ENCODE measurements at places on chromosomes 7 and 10.

DNA sequence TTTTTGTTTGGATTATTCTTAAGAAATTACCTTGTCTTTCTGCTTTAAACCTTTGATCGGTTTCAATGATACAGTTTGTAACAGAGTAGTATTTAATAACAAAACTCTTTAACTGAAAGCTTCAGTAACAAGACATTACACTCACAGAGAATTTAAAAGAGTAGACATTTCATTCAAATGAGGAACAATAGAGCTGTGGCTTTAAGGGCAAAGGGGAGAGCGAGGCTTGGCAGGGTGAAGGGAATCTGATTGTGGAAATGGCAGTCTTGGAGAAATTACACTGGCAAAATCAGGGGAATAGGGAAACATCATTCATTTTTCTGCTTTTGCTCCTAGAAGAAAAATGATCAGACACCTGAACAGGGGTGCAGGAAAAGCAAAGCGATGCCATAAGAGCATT lies 5.1 kb upstream of the HIPK2 start:
- DNase-seq, result no peak

- DNase-seq, result no peak
These were observed 48.4 kb downstream of the INPP5A start for GRCh38 chr10:132585732-132586722.

DNA sequence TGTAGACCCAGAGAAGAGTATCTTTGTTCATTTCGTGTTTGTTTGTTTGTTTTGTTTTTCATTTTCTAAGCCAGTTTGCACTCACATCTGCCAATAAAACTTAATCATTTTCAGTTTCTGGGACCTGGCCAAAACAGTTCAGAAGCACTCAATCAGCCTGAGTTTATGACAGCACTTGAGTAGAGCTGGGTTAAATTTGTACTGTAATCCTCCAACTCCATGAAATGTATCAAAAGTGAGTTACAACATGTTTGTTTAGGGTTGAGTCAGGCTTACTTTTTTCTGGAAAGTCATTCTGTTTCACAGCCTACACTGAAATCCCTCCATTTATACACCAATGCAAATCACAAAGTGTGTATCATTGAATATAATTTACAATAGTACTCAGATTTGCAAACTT lies 91.9 kb downstream of the ZWINT start:
- no peak for DNase-seq

GRCh38 chr7:1975179-1975578 lies 257.6 kb downstream of the MAD1L1 start:
- DNase-seq, result no peak

DNA sequence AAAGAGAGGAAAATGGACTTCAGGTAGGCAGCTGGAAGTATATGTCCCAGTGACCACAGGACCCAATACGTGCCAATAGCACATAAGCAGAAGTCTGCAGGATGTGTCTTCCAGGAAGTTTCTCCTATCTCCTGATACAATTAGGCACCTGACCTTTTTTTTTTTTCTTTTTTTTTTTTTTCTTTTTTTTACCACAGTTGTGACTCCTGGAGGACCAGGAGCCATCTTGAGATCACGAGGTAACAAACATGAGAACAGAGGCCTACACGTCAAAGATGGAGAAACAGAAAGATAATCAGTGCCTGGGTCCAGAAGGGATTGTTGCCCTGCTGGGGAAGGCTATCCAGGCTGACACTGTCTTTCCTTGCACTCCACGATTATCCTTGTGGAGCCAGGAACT lies 312.4 kb upstream of the NEBL start:
- no peak for DNase-seq

- DNase-seq, result no peak
These were observed 562.1 kb downstream of the DNAJB6 start for GRCh38 chr7:157898802-157899505.

DNA sequence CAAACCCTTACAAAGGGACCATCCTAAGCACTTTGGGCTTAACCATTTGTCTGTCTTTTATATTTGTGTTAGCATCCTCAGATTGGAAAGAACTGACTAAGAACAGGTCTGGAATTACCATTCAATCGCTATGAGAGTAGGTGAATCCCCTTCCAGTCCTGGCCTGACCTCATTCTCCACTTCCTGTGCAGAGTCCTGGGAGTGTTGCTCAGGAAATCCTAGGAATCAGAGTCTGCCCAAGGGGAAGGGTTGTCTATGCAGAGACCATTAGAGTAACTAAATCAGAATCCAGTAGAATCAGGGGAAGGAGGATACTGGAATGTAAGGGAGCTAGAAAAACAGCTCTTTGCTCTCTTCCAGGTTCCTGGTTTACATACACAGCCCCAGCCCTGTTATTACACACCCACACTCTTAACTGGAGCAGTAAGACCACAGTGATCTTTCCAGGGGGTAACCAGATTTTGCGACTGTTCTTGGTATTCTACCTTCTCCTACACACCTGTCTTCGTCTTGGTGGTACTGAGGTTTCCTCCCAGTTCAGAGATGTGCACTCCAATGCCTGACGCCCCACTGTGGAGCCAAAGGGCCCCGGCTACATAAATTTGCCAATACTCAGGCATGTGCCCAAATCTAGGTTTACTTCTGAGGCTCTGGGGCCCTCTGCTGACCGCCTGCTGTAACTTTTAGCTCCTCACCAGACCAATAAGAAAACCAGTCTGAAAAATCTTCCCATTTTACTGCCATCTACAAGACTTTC lies 103.7 kb downstream of the RNF216 start:
- DNase-seq, result no peak

- no peak for DNase-seq
These were observed 171.6 kb downstream of the GALNT17 start for GRCh38 chr7:71303566-71303965.

GRCh38 chr7:37092548-37092947 lies 356.1 kb downstream of the ELMO1 start:
- no peak for DNase-seq

GRCh38 chr10:85643171-85643844 lies 723.3 kb downstream of the GRID1 start:
- no peak for DNase-seq

- DNase-seq, result peak; percentile 41
These were observed 26.4 kb upstream of the GNA12 start for GRCh38 chr7:2870471-2870931.

GRCh38 chr7:98334081-98334480 lies 52.6 kb downstream of the BRI3 start:
- no peak for DNase-seq

GRCh38 chr10:124694481-124695220 lies 49.5 kb downstream of the FAM53B start:
- DNase-seq, result no peak

GRCh38 chr10:116511365-116511764 lies 34.4 kb upstream of the PNLIP start:
- DNase-seq, result no peak

- no peak for DNase-seq
These were observed 205.2 kb downstream of the KLF6 start for GRCh38 chr10:3579845-3580244.

GRCh38 chr10:132326344-132326889 lies 5.6 kb upstream of the LRRC27 start:
- no peak for DNase-seq

DNA sequence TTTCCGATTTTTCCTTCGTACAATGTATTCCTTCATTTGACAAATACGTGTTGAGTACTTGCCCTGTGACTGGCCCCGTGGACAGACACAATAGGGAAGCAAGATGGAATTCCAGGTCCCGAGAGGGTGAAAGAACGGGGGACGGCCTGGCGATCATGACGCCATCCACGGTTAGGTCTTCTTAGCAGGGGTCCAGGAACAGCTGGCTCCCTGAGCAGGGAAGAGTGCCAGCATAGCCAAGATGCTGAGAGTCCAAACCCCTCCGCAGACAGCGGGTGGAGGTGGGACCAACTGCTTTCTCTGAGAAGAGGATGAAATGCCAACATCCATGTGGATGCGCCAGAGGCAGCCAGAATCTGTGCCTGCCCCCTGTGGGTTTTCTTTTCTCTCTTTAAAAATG lies 143.7 kb downstream of the DYNC2I1 start:
- no peak for DNase-seq

DNA sequence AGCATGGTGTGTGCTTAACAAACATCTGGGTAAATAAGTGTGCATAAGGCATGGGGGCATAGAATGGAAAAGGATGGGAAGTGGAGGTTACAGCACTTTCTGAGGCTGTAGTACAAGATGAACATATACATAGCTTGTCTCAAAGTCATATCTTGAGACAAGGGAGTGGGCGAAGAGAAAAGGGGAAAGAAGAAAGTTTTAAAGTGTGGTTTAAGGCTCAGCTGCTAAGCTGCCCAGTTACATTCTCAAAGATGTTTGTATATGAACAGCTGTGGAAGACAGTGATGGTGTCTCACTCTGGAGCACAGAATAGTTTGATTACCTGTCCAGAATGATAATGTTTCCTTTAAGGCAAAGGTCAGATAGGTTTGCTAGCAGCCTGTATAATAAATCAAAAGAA lies 61.9 kb upstream of the LANCL2 start:
- no peak for DNase-seq

GRCh38 chr10:122264436-122264835 lies 6.7 kb upstream of the BTBD16 start:
- no peak for DNase-seq

GRCh38 chr10:68871731-68872342 lies 29.3 kb upstream of the DDX50 start:
- peak; percentile 95 for DNase-seq

DNA sequence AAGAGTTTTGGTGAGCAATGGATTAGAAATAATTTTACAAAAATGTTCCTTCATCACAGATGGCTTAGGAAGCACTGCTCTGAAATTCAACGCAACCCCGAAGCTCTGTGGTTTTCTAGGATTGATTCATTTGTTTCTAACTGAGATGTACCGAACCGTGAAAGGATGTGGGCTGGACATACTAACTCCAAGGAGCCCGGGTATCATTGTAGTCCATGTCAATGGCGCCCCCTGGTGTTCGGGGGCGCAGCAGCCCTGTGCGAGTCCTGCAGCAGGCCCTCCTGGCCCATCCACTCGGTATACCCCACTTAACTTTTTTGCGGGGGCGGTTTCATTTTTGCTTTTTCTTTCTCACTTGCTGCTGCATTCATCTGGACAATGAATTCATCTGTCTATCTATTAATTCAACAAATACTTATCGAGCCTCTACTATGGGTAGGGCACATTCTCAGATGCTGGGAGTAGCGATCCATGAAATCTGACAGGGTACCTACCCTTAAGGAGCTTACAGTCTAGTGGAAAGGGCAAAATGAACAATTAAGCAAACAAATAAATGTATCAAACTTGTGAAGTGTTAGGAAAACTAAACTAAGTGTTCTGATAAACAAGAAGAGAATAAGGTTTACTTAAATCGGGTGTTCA lies 25.2 kb upstream of the ITPRID1 start:
- DNase-seq, result no peak

GRCh38 chr10:91349381-91349780 lies 60.8 kb upstream of the HECTD2 start:
- DNase-seq, result no peak

- no peak for DNase-seq
These were observed 317.9 kb upstream of the KLF6 start for GRCh38 chr10:4102802-4103344.

GRCh38 chr7:69109246-69109645 lies 489.0 kb upstream of the AUTS2 start:
- DNase-seq, result no peak

- DNase-seq, result no peak
These were observed 82.8 kb downstream of the MAPK8 start for GRCh38 chr10:48389272-48389671.

DNA sequence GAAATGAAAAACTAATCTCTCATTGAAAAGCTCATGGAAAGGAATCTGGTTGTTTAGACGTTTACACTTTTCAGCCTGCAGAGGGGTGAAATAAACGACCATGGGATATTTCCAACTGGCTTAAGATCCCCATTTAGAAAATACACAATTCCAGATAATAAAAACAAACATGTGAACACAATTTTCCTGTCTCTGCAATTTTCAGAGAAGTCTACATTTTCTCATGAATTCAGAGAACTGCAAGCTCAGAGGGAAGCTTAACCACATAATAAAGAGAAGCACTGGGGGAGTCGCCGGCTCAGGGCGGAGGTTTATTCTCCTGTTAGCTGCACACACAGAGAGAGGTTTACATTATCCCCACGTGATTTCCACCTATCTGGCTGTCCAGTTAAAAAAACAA lies 215.2 kb downstream of the FANK1 start:
- DNase-seq, result no peak

GRCh38 chr7:35003679-35004303 lies 33.5 kb downstream of the DPY19L1 start:
- DNase-seq, result peak; percentile 86

- DNase-seq, result no peak
These were observed 13.2 kb upstream of the CREB3L2 start for GRCh38 chr7:138015096-138015495.

DNA sequence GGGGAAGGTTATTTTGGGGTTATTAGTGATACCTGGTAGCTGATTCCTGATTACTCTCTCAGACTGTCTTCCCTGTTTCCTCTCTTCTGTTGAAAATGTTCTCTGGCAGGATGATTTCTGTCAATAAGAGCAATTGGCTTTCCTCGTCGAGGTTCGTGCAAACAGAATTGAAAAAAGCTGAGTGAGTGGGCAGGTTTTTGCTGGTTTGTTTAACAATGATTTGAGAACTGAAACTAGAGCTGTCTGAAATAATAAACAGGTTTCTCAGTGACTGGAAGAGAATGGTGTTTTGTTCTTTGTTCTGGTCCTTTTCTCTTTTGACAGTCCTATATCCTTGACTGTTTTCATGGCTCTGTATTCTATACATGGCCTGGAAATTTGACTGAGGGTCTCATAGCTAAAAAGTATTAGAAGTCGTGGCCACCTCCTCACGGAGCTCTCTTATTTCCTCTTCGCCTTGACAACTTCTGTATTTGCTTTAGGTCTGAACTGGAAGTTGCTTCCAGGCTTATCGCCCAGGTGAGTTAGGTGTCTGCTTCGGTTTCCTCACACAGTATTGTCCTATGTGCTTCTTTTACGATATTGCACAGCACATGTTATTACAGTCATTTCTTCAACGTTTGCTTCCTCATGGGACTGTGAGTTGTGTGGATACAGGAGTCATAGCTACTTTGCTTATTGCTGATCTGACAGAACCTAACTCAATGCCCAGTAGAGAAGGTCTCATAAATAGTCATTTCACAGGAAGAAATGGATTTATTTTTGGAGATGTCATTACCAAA lies 403.6 kb downstream of the NRG3 start:
- DNase-seq, result no peak

GRCh38 chr7:76509931-76510877 lies at the start of gene UPK3B:
Gene UPK3B (plus strand): TSS chr7:76510552. CDS start chr7:76510653, 101 bp downstream.
- DNase-seq, result no peak

DNA sequence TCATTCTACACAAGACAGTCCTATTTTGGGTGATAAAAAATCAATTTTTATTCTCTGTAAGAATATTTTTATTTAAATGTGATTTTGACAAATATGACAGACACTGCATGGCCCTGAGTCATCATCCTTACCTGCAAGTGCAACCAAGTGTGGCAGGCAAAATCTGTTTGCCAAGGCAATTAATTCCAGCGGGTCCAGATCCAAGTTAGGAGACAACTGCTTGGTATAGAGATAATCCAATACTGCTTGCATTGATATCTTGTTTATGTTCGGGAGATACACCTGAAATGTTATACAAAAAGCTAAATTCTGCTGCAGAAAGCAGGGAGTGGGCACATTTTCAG lies 66.2 kb downstream of the RHOBTB1 start:
- no peak for DNase-seq
